ENCODE measurements at places on chromosomes 7 and 10.
A peak's percentile ranks its signal among the peaks of the same experiment; 100 is the strongest.

DNA sequence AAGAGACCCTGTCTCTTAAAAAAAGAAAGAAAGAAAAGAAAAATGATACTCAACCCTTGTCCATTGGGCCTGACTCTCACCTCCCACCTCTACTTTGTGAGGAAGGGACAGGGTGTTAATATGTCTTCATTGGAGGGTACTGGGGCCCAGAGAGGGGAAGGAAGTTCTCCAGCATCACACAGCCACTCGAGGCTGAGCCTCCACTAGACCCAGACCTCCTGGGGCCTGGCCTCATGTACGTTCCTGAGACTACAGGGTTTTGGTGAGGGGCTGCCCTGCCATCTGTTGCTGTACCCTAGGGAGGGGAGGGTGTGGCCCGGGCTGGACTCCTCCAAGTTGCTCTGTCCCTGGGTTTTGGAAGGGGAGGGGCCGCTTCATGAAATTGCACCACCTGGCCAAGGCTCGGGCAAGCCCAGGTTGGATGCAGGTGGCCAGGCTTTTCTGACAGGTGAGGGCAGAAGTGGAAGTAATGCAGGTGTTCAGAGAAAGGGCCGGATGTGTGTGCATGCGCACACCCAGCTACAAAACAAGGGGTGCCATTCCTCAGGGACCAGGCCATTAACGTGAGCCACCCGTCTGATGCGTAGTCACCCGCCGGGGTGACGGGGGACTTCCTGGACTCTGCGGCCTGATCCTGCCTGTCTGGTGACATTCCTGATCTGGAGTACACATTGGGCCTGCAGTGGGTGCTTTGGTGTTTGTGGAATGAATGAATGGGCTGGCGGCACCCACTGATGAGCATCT, 21.7 kb downstream of the GTF2IRD1 start:
- DNase-seq: no peak

DNA sequence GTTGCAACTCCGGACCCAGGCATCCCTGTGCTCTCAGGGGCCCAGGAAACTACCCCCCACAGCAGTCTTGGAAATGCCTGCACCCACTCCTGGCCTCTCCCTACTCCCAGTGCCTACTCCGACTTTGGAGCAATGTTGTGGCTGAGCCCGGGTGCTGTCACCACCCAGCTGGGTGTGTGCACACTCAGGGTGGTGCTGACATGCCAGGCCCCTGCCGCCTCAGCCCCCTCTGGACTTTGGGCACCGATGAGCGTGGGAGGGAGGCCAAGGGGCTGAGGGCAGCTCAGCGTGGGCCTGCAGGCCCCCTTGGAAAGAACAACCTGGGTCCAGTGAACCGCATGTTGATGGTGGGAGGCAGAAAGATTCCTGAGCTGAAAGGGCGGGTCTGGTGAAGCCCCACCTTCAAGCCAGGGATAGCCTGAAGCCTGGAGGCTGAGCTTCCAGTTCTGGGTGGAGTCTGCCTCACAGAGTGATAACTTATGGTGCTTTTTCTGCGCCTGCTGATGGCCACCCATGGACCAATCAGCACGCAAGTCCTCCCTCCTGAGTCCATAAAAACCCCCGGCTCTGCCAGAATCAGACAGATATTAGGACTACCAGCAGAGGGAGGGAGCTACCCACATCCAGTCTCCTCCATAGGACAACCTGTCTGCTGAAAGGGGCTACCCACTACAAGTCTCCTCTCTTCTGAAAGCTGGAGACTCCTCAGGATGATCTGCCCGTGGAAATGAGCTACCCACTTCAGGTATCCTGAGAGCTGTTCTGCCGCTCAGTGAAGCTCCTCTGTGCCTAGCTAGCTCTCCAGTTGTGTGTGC, 380.4 kb upstream of the SORCS1 start:
- DNase-seq: no peak

DNA sequence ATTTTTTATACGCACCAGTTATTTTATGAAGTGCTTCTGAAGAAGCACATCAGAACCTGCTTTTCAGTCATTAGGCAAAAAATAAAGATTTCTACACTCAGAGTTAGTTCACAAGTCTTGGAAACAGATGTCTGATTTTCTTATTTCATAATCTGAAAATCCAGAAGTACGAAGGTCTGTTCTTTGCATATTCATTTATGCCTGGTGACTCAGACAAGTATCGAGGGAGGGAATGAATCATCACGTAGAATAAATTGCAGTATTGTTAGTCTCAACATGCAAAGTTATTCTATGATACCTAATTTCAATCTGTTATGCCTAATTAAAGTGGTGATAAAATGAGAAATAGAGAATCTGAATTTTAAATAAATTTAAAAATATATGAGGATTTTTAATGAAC, 113.6 kb upstream of the SEM1 start:
- no peak for DNase-seq

GRCh38 chr10:86663046-86663345, 5.3 kb upstream of the LDB3 start:
- no peak for DNase-seq

GRCh38 chr7:18414885-18415284, 80.7 kb upstream of the HDAC9 start:
- DNase-seq: no peak

DNA sequence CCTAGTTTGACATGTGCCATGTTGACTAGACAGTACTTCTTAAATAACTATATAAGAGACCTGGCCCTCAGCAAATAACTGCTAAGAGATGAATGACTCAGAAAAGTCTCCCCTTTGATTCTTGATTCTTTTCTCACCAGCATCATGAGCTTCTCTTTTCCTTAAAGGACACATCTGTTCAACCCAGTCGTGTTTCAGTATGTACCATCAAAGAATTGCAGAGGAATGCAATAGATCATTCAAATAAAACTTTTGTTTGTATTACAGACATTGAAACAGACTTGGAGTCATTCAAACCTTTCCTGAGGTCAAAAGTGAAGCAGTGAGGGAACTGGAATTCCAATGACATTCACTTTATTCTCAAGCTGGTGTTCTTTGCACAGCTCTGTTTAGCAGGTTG, 598.3 kb upstream of the GHITM start:
- no peak for DNase-seq

DNA sequence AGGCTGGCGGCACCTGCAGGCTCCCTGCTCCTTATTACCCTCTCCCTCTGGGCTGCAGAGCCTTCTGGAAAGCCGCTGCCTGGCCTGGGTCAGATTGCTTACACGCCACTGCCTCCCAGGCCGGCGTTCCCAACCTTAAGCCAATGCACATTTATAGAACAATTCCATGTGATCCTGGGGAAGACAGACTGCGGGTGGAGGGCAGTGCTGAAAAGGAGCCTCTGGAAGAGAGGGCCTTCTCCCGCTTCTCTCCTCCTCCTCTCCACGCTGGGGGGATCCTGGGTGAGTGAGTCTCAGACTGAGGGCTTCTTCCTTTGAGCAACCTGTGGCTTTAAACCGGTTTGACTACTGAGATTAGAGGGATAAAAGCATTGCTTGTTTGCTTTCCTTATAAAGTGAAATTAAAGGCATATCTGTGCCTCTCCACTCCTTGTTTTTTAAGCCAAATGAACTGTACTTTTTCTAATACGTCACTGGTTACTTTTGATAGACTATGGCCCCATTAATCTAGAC, 5.5 kb downstream of the TACC2 start:
- peak; percentile 5 for DNase-seq

DNA sequence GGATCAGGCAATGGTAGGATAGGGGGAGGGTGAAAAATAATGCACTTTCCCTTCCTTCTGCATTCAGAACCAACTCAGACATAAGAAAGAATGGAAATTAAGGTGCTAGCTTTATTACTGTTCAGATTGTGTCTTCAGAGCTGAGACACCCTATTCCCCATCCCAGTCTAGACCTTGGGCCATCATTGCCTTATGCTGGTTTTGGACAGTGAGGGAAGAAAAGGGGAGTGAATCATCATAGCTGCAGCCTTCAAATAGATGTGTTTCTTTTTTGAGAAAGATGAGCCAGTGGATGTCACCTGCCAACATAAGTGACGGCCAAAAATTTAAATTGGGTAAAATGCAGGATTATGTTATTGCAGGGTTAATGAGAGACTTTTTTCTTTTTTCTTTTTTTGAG, 27.0 kb upstream of the TOMM7 start:
- no peak for DNase-seq

- peak; percentile 71 for DNase-seq
Measured at GRCh38 chr7:1059200-1060091, 15.1 kb downstream of the GPR146 start.

DNA sequence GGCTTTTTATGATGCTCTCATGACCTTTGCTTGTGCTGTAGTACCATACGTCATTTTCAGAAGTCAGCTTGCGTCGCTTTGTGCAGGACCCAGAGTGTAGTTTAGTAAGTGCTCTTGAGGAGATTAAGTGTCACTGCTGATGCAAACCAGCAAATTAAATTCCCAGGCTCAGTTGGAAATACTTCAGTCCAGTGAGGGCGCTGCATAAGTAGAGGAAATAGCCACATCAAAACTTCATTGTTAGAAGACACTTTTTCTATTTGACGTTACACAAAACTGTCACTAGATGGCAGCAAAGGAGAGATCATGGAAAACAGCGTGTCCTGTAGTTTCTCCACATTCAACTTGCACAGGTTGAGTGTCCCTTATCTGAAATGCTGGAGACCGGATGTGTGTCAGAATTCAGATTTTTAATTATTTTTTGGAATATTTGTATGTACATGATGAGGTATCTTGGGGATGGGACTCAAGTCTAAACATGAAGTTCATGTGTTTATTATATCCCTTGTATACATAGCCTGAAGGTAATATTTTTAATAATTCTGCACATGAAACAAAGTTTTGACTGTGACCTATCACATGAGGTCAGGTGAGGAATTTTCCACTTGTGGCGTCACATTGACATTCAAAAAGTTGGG, 7.9 kb downstream of the ZNF22 start:
- peak; percentile 57 for DNase-seq

Measured in iPS DF 6.9 (cell line).